Stimulated activated CD4-positive, alpha-beta T cell treated with anti-CD3 and anti-CD28 coated beads, Interleukin-1b, Interleukin-23, amount 100 ng/mL, for 4 hours (primary cell): ENCODE measurements at places on chromosomes 13 and 19.
A peak's percentile ranks its signal among the peaks of the same experiment; 100 is the strongest.

- DNase-seq, result no peak
These were observed 116.3 kb upstream of the SLC7A1 start for GRCh38 chr13:29711776-29712175.

GRCh38 chr13:50588491-50589130, 254.9 kb downstream of the DLEU7 start:
- DNase-seq, result no peak

DNA sequence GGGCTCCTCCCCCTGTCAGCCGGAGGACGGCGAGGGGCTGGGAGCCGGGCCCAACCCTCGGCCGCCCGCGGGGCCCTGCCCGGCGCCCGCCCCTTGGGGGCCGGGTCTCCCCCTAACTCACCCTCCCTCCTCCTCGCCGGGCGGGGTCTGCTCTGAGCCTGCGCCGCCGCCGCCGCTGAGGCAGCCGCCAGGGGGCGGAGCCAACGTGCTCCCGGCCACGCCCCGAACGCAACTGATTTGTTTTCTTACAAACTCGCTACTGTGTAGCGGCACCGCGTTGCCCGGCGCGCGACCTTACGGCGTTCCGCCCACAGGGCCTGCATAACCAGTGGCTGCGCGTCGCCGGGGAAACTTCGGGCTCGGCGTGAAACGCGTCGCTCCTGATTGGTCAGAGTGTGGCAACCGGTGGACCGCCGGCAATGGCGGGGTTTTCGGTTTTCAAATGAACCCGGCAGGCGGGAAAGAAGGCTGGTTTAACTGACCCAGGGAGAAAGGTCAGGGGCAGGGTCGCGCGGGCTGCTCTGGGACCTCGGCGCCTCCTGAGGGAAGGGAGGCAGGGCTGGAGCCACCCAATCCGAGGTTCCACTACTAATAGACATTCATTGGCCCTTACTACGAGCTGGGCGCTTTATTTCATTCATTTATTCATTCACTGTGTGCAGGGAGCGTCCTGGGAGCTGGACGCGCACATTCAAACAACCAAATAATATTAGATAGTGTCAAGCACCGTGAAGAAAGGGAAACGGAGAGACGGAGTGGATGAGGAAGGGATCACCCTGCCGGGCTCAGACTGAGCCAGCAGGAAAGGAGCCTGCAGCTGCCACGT, at the start of gene CDKN2D:
Gene CDKN2D, minus strand, starts transcription at position 154 of the 826 bp plus-strand sequence. CDS start 326 bp downstream, outside the sequence.
- DNase-seq, result peak; percentile 99

GRCh38 chr19:10096615-10096963, 5.9 kb downstream of the ANGPTL6 start:
- DNase-seq, result no peak

DNA sequence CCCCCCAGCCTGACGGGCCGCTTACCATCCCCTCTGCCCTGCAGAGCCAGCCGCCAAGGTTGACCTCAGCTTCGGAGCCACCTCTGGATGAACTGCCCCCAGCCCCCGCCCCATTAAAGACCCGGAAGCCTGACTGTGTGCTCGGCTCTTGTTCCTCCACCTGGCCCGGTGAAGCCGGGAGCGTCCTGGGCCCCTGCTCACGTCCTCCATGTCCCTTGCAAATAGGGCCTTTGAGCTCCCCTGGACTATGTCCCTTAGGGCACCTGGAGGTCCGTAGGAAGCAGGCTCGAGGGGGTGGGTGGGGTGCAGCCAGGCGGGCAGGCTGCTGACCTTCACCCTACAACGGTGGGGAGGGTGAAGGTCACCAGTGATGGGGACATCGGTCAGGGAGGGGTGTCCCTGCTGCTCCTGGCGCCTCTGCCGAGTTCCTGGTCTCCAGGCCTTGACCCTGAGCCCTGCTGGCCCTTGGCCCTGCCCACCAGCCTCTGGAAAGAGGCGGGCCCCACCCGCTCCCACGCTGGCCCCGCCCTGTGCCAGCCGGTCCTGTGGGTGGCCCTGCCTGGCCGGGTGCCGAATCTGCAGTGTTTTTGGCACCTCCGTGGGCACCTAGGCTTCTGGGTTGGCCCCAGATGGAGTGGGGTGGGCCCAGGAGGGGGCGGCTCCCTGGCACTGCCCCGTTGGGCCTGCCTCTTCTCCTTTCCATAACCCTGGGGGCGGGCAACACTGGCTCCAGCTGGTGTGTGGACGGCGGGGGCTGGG, 3.3 kb downstream of the ATP5F1D start:
- no peak for DNase-seq

- DNase-seq, result no peak
These were observed 44.3 kb upstream of the F7 start for GRCh38 chr13:113061271-113061625.

DNA sequence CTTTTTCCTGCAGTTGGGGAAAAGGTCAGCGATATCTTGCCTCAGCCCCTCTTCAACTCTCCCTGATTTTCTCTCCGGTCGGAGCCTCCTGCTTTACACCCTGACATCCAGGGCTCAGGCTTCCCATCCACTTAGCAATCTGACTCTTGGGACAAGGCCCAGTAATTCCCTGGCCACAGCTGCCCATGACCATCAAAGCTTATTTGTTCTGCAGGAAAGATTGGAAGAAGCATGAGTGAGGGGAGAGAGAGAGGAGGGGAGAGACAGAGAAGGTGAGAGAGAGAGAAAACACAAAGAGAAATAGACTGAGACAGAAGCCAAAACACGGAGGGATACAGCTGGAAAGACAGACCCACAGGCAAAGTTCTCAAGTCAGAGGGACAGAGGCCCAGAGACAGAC, 13.7 kb downstream of the SYT3 start:
- no peak for DNase-seq

DNA sequence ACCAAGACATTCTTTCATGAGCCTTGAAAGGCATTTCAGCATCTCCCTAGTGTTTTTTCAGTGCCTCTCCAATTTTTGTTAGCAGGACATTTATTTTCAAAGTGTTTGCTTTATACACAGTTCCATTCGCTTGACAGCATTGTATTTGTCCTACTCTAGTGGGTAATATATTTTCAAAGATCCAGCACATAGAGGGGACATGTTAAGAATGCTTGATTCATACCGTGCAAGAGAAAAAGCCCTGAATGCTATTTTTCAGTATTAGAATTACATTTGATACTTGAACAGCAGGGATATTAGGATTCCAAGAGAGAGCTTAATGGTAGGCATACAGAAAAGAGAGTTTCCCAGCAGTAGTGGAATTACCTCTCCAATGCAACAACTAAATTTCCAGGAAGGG, 21.3 kb downstream of the ERICH6B start:
- no peak for DNase-seq

DNA sequence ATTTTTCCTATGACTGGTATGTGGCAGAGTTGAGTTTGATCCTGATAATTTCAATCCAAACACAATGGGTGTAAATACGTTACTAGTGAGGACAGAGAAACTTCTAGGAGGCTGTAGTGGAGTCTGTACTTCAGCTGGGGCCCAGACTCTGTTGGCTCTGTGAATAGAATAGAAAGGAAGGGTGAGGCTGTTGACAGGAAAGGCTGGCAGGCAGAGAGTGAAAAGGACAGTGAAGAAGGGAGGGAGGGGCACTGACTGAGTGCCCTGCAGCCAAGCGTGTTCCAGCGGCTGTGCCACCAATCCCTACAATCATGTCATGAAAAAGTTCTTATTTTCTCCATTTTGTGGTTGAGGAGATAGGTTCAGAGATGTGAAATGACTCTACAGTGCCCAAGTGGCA, 80.5 kb downstream of the MBNL2 start:
- DNase-seq, result no peak

- DNase-seq, result no peak
These were observed 757 bp upstream of the LMNB2 start for GRCh38 chr19:2457394-2458037.

DNA sequence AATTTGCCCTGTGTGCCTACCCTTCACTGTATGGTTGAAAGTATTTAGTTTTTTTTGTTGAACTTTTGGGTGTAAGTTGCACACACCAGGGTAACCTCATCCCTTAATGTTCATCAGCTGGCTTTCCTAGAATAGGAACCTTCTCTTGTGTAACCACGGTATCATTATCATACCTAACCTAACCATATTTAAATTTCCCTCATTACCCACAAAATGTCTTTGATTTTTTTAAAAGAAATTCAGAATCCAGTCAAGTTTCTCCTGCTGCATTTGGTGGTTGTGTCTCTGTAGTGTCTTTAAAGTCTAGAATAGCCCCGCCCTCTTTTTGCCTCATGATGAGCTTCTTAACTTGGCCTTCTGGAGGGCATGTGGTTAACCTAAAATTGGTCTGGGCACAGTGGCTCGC, 80.3 kb downstream of the RYR1 start:
- no peak for DNase-seq

DNA sequence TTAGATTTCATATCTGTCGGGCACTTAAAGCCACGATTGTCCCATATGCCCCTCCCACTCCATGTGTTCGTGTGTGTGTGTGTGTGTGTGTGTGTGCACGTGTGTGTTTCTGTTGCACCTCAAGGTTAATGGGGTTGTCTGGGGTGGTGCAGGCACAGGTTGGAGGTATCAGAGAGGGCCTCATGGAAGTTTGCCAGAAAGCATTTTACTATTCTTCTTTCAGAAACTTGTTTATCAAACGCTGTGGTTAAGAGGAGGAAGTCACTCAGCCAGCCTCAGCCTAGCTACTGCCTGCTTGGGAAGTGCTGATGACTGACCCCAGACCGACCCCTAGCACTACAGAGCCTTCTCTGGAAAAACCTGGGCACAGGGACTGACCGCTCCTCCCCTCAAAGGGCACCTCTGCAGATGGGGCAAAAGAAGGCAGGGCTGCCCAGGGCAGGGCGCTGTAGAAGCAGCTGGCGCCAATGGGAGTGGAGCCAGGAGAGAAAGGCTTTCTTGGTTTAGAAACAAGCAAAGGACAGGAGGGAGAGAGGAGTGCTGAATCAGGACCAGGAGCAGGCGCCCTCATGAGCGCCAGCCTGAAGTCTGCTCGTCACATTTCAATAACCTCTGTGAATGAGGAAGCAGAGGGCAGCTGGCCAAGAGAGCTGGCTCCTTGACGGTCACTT, 3.9 kb downstream of the SIAH3 start:
- no peak for DNase-seq

DNA sequence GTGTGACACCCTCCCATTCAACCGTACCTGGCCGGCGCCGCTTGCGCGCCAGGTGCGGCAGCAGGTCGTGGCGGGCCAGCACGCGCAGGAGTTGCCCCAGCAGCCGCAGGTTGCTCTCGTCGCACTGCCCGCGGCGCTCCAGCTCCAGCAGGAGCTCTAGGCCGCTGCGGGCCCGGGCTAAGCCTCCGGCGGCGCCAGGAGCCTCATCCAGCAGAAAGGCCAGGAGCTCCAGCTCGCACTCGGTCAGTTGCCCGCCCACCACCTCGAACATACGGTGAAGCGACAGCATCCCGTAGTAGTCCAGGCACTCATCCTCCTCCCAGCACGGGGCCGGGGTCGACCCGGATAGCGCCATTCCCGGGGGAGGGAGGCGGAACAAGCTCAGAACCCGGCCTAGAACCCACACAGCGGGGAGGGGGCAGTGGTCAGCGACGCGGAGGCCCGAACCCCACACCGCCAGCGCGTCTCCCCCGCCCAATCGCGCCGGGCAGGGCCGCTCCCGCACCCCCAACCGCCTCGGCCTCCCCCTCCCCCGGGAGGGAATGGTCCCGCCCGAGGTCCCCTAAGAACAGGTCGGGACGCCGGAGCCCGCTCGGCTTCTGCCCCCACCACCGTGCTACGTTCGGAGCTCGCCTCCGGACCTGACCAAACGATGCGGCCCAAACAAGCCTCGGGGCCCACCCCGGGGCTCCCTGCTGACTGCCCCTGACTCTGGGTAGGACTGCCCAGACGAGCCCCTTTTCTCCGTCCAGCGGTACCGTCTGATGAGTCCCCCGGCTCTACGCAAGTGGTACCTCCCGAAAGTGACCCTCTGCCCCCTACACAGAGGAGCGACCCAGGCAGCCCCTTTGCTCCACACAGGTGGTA, 591 bp downstream of the DEDD2 start:
- DNase-seq, result no peak

- DNase-seq, result no peak
These were observed 209.0 kb downstream of the FGF14 start for GRCh38 chr13:102192858-102193257.

DNA sequence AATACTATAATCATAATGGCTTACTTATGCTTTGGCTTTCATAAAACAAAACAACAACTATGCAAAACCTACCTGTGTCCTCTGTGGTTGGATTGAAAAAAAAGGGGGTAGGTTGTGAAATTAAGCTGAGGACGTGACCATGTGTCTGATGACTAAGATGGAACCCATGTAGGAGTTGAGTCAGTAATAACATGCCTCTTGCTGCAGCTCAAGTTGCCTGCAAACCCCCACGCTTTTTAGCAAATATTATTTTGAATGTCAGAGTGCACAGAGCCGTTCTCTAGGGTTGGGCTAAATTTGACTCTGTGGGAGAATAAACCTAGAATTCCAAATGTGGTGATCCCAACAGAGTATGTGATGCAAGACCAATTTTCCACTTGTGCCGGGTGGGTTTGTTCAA, 209.3 kb downstream of the KCNRG start:
- no peak for DNase-seq

GRCh38 chr19:21758296-21758695, 9.1 kb downstream of the ZNF100 start:
- no peak for DNase-seq

DNA sequence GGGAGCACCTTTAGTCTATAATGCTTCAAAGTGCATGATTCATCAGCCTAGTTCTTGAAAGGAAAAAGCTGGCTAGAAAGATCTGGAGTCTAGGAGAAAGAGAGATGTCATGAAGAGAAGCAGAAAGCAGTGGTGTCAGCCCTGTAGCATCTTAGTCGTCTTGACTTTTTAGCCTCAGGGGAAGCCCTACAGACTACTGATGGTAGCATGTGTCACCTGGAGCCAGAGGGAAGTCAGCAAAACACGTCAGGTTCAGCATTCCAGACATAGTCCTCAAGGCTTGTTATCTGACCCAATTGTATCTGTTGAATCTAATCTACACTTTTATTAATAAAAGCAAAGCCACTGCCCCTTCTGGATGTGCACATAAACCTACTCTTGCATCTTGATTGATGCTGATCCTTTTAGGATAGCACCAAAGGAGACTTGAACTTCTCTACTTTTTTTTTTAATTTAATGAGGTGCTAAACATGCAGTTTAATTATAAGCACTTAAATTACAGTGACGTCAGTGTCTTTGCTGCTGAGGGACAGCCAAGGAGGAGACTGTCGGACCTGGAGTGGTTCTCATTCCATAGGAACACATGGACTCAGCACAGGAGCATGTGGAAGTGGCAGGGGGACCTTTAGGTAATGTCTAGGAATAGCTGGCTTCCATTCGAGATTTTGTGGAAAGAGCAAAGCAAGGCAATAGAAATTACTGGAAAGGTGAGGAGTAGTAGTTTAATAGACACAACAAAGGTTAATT, 525.5 kb upstream of the SGCG start:
- DNase-seq, result no peak

- no peak for DNase-seq
These were observed 12.5 kb downstream of the GJB6 start for GRCh38 chr13:20219577-20219976.

GRCh38 chr13:48302871-48303358, 636 bp upstream of the RB1 start:
- no peak for DNase-seq
